Skeletal muscle cell (primary cell): ENCODE measurements at places on chromosomes 11 and 22.

GRCh38 chr22:48528221-48528915 is 1299.3 kb downstream of the BRD1 start:
- DNase-seq: no peak

DNA sequence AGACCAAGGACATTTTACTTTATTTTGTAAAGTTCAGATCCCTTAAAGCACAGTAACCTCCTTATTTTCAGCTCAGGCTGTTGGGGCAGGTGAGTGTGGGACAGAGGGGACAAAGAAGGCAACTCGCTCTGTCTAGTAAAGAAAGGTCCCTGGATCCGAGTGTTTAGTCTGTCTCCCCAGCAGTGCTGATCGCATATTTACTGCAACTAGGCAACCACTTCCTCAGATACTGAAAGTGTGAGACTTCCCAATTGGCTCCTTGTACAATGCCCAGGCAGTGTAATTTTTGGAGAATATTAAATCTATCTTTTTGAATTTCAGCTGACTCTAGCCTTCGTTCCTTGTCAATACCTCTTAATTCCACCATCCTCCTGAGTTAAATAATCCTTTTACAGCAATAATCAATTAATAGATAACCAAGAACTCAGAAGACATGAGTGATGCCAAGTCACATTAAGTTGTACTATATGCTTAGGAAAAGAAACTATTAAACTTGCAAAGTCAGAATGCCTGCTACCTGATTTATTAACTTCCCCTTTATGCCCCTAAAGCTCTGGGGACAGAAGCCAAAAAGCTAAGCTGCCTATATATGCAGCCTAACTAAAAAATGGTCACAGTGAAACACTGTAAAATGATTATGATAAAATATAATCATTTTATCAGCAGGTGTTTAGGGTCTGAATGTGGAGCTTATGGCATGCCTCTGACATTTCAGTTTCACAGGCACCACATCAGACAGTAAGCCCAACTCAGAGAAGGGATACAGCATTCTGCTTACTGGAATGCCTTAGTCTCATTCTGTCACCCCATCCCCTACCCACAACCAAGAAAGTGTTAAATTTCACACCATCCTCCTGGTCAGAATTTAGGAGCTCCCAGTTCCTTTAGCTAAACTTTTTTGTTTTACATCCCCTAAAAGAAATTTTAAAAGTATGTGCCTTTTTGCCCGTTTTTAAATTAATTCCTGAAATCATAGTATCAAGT is 138.7 kb downstream of the TRIM44 start:
- no peak for DNase-seq

DNA sequence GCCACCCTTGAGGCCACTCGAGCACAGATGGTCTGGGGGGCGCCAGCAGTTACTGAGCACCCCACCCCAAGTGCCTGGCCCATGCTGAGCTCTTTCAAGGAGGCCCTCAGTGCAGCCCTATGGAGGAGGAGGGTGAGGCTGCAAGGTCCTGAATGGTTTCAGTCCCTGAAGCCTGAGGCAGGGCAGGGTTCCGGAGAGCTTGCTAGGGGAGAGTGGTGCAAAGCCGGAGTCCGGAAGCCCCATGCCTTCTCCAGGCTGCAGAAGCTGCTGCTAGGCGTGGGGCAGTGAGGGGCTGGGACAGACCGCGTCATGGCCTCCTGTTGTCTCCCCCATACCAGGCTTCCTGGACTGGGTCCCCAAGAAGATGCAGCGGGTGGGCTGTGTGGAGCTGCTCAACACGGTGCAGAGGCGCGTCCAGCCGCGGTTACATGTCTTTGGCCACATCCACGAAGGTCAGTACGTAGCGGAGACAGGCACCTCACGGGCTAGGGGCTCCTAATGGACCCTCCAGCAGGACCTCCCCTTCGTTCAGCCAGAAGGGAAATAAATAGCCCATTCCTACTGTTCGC is 90.6 kb downstream of the MPPED1 start:
- DNase-seq: no peak

GRCh38 chr11:61270354-61271076 is 24.6 kb downstream of the VWCE start:
- DNase-seq: no peak

GRCh38 chr11:63767565-63768236 is 874 bp downstream of the ZFTA start:
- peak; percentile 52 for DNase-seq

DNA sequence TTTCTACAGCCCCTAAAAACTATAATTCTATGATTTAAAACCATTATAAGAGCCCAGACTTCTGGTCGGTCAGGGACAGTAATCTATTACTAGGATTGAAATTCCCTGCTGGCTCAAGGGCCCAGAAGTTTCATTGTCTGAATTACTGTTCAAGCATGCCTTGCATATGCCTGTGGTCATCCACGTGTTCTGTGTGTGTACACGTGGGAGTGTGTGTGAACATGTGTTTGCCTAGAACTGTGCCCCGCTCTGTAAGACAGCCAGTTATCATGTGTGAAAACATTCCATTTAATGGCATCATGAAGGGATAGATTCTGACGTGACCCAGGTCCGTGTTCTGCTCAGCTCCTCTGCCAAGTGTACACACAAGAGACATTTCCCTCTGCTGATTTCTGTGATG is 189.3 kb upstream of the NECTIN1 start:
- DNase-seq: no peak

DNA sequence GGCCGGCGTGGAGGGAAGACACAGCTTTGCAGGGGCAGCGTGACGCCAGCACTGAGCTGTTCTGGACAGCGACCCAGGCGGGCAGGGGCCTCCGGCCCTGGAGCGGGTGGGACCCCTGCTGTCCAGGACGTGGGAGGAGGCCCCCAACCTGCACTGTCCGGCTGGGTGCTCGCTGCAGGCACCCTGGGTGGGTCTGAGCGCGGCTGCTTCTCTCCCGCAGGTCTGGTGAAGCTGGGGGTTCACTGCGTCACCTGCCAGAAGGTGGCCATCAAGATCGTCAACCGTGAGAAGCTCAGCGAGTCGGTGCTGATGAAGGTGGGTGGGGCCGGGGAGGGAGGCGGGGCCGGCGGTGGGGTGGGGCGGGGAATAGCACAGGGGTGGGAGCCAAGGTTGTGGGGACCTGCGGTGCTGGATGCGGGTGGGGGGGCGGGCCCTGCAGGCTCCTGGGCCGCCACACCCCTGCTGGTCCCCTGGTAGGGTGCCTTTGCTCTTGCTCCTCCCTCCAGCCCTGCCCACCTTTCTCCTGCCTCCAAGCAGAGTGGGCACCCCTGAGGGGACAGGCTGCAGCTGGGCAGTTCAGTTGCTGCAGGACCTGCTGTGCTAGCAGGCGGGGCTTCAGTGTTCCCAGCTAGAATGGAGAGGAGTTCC is 46.2 kb downstream of the BRSK2 start:
- no peak for DNase-seq

DNA sequence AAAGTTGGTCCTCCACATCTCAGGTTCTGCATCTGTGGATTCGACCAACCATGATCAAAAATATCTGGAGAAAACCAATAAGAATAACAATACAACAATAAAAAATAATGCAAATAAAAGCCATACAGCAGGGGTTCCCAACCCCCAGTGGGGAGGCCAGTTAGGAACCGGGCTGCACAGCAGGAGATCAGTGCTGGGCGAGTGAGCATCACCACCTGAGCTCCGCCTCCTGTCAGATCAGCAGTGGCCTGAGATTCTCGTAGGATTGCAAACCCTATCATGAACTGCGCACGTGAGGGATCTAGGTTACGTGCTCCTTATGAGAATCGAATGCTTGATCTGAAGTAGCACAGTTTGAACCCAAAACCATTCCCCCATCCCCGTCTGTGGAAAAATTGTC is 25.4 kb upstream of the MYO18B start:
- DNase-seq: no peak

DNA sequence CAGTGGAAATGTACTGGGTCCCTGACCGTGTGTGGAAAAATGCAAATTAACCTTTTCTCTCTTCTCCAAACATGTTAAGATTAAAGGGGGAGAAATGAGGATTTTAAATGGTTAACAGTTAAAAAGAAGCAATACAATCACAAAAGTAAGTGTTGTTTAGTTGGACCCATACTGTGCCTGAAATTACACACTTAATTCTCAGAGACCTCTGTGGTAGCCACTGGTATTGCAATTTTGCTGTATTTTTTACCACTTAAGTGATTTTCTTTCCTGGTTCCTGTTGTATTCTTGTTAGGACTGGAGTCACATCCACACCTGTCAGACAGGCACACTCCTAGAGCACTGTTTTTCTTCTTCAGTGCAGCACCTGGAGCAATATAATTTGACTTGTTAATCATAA is 179.6 kb upstream of the PDGFD start:
- DNase-seq: no peak

GRCh38 chr22:27666272-27666997 is 135.1 kb downstream of the MN1 start:
- DNase-seq: no peak

DNA sequence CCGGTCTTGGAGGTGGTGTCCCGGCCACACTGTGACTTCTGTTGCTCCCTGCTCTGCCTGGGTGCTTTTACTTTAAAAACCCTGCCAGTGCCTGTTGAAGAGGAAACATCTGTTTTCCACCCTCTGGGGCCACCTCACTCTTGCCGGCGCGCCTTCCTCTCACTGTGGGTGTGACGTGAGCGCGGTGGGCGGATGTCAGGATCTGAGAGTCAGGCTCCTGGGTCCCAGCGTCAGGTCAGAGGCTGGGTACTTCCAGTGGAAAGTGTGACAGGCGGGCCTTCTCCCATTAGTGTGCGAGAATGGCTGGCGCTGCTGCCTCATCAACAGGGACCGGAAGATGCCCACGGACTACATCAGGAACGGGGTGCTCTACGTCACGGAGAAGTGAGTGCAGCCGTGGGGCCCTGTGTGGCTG is 54.2 kb downstream of the GRAMD4 start:
- no peak for DNase-seq

GRCh38 chr22:27329131-27329850 is 472.3 kb downstream of the MN1 start:
- DNase-seq: no peak

DNA sequence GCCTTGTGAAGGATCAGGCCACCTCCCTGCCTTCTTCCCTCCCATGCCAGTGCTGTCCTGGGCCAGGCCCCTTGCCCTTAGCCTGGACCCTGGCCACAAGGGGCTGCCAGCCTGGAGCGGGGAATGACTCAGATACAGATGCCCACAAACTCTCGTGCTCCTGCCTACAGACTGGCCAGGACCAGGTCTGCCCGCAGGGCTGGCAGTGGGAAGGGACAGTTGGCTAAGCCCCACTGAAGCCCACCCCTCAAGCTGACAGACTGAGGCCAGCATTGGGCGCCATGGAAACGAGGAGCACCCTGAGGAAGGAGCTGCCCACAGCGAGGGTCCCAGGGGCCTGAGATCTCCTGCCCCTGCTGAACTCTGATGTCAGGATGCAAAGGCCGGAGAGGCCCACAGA is 14.1 kb downstream of the SCUBE1 start:
- no peak for DNase-seq

- no peak for DNase-seq
These were observed 38.3 kb upstream of the NNMT start for GRCh38 chr11:114257621-114258558.

DNA sequence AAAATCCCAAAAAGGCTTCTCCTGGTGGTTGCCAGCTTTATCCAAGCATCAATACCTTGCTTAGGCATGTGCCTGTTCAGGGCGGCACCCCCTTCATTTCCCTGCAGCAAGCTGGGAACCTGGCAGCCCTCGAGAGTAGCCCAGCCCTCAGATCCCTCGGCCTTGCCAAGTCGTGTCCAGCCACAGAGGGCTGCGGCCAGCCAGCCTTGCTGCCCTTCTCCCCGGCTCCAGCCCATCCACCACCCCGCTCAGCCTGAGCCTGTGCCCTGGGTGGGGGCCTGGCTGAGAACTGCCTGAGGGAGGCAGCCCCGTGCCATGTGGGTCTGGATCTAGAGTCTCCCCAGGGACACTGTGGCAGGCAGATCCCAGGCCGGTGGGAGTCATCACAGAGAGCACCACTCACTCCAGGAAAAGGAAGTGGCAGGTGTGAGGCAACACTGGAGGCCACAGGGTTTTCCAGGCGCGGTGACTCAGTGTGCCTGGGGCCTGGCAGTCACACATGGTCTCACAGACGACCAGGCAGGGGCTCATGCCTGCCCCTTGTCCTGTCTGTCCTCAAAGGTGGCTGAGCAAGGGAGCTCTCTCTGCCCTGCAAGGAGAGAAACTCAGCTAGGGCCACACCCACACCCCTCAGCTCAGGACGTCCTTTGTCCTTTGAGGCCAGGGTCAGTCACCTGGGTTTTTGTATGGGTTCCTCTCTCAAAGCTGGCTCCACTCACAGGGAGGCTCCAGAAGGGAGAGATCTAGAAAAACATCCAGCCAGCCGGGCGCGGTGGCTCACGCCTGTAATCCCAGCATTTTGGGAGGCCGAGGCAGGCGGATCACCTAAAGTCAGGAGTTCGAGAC is 12.2 kb upstream of the CDC42BPG start:
- DNase-seq: no peak

DNA sequence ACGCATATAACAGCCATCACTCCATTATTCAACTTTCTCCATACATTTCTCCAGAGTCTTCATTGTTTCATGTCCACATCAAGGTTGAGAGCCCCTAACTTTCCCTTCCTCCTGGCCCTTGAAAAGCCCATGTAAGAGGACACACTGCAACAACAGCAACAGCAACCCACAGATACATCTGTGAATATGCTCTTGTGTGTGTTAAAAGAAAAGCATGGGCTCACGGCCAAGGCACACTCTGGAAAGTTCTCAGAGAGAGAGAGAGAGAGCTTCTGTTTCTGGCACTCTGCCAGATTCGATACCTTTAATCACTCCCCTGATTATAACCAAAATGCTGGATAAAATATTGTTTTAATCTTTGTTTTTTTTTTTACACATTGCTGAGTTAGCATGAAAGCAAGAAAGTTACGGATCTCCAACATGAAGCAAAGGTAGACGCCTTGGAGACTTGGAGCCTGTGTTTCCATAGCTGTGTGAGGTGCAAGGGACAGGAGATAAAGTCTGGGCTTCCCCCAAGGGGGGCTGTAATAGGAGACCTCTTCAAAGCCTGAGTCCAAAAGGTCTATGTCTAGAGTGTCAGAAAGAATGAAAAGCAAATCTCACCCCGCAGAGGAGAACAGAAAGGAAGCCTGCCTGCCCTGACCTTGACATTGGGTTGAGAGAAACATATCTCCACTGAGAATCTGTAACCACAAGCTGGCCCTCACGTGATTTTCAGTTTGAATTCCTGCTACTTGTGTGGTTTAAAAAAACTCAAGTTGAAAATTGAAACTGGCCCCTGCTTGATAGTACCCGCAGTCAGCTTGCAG is 33.7 kb upstream of the MPPED1 start:
- no peak for DNase-seq
